ENCODE measurements at places on chromosomes 4 and X.

- DNase-seq, result no peak
These were observed 59.0 kb downstream of the GK start for GRCh38 chrX:30712214-30712613.

GRCh38 chr4:185809533-185810071 lies 2.4 kb downstream of the SORBS2 start:
- DNase-seq, result no peak

DNA sequence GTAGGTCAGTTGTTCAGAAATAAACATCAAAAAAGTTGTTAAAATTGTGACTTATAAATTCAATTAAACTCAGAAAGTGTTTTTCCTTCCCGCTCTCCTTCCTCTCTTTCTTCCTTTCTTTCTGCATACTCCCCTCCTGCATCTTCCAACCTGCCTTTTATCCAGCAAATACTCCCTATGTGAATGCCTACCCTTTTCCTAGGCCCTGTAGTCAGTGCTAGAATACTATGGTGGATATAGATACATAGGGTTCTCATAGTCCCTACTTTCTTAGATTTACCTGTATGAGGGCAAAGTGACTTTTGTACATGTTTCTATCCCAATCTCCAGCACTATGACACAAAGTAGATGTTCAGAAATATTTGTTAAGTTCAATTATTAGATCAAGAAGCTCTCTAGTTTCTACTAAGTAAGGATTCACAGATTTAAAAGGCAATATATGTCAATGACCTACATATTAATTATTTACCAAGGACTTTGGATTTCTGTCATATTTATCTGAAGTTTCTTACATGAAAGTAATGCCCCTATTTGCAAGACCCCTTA lies 732 bp downstream of the SULT1E1 start:
- no peak for DNase-seq

- DNase-seq, result peak; percentile 40
These were observed 58.6 kb upstream of the PAGE1 start for GRCh38 chrX:49754233-49754857.

GRCh38 chr4:55346851-55347255 lies 811 bp downstream of the SRD5A3 start:
- no peak for DNase-seq

- no peak for DNase-seq
These were observed 350.0 kb downstream of the SLC7A11 start for GRCh38 chr4:137892134-137892533.

- no peak for DNase-seq
These were observed 155.6 kb downstream of the BTC start for GRCh38 chr4:74638689-74639088.

Measured in H4 (cell line).